ENCODE measurements at places on chromosomes 4 and X.

DNA sequence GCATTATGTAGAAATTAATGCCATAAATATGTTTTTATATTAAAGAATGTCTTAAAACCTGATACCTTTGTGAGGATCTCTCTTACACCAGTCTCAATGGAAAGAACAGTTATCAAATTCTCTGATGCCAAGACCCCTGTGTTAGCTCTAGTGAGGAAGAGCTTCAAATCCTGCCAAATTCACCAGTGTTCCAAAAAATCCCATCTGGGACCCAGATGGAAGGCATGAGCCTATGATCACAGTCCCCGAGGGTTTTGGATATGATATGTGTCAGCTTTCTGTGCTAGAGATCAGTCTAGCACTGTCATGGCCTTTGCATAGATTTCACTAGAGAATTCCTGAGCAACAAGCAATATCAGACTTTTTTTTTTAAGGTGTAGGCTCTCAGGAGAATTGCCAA lies 412.1 kb downstream of the UBE2NL start:
- DNase-seq, result no peak

- no peak for DNase-seq
Observed at GRCh38 chr4:113256946-113257345, 207.5 kb downstream of the ANK2 start.

DNA sequence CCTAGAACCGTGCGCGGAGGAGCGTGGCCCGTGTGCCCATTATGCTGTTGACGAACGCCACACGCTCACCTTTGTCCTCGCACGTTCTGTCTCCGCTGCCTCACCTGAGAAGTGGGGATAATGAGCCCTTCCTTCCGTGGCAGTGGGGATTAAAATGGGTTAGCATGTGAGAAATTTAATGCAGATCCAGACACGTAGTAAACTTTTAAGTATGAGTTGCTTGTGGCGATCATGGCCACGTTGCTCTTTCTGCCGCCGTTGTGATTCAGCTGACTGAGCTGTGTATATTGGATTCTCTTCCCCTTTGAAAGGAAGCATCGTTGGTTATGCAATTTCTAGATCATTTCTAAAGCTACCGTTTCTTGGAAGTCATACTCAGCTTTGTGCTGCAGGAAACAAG lies 16.5 kb downstream of the TBC1D14 start:
- DNase-seq, result no peak

DNA sequence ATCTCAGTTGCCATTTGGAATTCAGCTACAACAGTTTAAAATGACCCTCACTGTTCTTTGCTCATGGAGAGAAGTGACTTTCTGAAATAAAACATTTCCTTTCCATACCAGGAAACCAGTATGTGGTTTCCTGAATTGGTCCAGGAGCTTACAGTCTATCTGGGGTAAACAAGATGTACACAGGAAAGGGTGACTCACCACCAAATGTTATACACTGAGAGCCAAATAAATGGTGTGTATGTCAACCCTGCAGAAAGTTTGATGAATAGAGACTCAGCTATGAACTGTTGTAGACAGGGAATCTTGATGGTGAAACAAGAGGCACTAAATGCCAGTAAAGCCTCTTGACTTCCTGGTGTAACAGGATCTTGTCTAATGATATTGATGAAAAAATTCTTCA lies 100.4 kb downstream of the HS6ST2 start:
- no peak for DNase-seq

GRCh38 chrX:22922961-22923360 lies 76.8 kb upstream of the DDX53 start:
- no peak for DNase-seq

DNA sequence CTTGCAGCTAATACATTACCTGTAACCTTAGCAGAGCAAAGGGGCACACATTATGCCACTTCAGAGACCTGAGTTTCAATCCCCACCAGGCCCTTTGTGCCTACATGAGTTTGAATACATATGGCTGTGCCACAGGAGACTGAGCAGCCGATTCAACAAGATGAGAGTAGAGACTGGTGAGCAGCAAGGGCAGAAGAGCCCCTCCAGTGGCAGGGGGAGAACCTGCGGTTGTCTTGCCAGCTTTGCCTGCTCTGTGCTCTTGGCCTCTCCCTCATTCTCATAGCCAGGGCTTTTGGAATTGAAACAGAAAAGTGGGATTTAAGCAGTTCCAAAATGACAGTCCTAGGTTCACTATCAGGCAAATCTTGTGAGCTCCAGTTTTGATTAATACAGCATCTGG lies 52.3 kb upstream of the CLNK start:
- DNase-seq, result no peak

- no peak for DNase-seq
Observed at GRCh38 chr4:38804654-38805295, at the start of gene TLR1. Gene TLR1, minus strand, starts transcription at chr4:38804791. Its CDS starts 5,960 bp downstream, at chr4:38798831.

DNA sequence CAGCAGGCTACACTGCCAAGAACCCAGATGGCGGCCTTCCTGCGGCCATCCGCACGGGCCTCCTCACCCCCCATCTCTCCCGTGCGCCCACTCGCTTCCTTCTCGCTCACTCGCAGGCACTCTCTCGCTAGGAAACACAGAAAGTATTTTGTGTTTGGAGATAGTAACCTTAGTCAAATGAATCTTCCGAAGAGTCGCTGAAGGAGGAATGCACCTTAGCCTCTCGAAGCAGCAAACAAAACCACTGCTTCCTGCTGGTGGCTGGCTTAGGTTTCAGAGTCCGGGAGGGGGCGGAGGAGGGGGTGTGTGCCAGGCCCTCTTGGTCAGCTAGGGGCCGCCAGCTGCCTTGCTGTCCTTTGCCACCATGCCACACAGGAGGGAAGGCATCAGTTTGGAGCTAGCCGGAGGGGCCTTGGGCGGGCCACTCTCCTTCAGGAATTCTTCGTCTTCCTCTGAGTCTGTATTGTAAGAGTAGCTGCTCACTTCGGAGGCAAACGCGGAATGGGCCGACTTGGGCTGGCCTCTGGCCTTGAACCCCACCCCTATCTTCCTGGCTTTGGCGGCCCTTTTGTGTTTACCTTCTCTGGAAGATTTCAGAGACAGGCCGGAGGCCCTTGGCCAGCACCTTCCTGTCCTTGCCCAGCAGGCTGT lies 73.2 kb upstream of the UCP1 start:
- DNase-seq, result no peak

- DNase-seq, result no peak
Observed at GRCh38 chrX:140507223-140507981, 2.5 kb upstream of the SOX3 start.
